ENCODE measurements at places on chromosomes 6 and 20.

DNA sequence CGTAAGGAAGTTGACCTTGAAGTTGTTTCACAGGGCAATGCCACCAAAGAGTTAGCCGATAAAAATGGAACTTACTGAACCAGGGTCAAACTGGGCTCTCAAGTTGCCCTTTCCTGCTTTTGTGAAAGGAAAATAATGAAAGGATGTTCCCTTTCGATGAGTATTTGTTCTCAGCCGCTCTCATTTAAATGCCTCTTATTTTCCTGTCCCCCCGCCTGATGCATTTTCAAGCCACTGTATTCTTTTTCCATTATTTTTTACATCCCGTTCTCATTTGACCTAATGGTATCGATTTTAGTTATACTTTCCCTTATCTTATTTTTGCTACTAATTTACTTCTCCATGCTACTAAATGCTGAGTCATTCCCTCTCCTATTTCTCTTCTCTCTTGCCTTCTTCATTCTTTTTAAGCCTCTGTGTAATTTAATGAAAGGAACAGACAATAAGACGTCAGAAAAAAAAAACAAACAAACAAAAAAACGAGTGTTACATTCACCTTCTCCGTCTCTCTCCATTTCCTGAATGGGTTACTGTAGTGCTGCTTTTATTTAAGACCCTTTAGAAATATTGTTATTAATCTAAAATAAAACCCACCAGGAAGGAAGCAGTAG, 655 bp upstream of the NDUFAF4 start:
- DNase-seq = no peak

GRCh38 chr6:96249755-96250154, 234.0 kb downstream of the FUT9 start:
- no peak for DNase-seq

DNA sequence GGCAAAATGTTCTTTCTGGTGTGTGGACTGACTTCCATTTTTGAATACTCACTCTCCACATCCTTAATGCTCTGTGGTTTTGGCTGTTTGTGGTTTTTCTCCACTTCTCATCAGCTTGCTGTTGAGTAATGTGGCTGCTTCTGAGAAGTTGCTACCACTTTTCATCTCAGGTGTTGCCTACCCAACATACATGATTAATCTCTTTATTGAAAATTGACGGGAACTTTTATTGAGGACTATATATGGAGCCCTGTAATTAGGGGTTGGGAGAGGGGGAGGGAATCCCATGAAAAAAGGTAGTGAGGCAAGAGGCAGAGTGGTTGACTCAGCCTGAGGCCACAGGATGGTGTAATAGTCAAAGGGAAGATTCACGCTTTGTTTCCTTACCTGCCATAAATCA, 17.6 kb downstream of the IL22RA2 start:
- DNase-seq = no peak

DNA sequence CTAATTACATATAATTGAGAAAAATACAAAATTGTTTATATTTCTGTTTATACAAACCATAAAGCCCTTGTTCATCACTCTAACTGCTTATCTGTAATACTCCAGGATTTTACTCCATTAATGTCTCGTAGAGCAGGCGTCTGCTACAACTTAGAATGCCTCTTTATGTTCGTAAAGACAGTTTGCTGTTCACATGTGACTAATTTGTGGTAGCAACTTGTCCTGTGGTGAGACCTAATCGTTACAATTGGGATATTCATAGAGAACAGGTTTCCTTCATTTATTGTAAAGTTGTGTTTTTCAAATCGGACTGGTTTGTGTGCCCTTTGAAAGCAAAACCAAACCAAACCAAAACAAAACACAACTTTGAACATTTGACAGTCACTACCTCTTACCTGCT, 149.7 kb downstream of the ASCC3 start:
- no peak for DNase-seq

DNA sequence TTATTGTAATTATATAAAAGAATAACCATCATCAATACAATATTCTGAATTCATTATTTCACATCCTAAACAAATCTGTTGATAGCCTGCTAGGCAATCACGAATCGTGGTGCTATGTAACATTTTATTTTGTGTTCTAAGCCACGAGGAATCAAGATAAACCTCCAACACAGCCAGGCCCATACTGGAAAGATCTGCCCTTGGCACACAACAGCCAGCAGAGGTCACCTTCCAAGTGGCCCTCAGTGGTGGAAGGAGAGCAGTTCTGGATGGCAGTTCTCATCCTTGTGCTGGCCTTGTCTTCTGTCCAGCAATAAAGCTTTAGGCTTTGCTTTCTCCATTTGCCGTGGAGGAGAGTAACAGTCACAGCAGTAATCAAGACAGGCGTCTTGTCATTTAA, 13.2 kb downstream of the ZNF831 start:
- DNase-seq = no peak

- no peak for DNase-seq
Observed at GRCh38 chr6:145850671-145851070, 36.1 kb upstream of the FBXO30 start.

- DNase-seq = no peak
Observed at GRCh38 chr6:31908791-31909190, 6.9 kb upstream of the ZBTB12 start.

- no peak for DNase-seq
Observed at GRCh38 chr6:135950669-135951068, 99.2 kb downstream of the PDE7B start.

- peak; percentile 68 for DNase-seq
Observed at GRCh38 chr6:106927531-106928398, 46.8 kb downstream of the CD24 start.

- DNase-seq = no peak
Observed at GRCh38 chr6:36285797-36286196, 15.9 kb downstream of the PNPLA1 start.

DNA sequence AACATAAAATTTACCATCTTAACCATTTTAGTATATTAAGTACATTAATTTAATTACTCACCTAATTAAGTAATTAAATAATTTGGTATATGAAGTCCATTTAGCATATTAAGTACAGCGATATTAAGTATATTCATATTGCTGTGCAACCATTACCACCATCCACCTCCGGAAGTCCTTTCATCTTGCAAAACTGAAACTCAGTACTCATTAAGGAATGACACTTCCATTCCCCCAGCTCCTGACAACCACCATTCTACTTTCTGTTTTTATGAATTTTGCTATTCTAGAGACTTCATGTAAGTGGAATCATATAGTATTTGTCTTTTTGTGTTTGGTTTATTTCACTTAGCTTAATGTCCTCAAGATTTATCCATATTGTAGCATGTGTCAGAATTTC, 61.1 kb upstream of the GTSF1L start:
- DNase-seq = no peak

DNA sequence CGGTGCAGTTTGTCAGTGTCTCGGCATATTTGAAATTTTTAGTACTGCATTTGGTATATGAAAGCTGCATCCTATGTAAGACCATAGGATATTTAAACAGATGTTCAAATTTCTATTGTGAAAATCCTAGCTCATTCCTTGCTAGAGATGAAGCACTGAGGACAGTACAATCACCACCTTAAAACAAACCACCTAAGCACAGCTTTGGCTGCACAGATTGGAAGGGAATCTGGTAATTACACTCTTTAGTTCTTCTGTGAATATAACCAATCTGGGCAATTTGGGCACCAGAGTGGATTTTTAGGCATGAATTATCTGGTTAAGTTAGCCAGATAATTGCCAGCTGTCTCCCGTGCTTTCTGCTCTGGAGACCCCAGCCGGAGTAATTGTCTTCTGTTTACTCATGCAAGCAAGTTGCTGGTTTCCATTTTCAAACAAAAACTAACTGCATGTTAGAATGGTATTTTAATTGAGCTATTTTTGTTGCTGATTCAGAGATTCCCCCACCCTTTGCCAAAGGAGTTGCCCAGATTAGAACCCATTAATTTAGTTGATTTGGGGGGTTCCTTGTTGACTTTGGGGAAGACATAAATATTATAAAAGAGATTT, 36.9 kb downstream of the E2F3 start:
- no peak for DNase-seq

GRCh38 chr20:12416281-12416680, 498.6 kb downstream of the BTBD3 start:
- no peak for DNase-seq

Measured in progenitor cell of endocrine pancreas (in vitro differentiated cells).